HEK293T (cell line): ENCODE measurements at places on chromosomes 3 and 15.
A peak's percentile ranks its signal among the peaks of the same experiment; 100 is the strongest.

GRCh38 chr3:172394692-172395091 is 53.6 kb downstream of the GHSR start:
- DNase-seq = no peak

GRCh38 chr15:36428102-36428845 is 151.2 kb upstream of the CDIN1 start:
- DNase-seq = no peak

- no peak for DNase-seq
Observed at GRCh38 chr3:99565331-99565730, 73.1 kb upstream of the COL8A1 start.

DNA sequence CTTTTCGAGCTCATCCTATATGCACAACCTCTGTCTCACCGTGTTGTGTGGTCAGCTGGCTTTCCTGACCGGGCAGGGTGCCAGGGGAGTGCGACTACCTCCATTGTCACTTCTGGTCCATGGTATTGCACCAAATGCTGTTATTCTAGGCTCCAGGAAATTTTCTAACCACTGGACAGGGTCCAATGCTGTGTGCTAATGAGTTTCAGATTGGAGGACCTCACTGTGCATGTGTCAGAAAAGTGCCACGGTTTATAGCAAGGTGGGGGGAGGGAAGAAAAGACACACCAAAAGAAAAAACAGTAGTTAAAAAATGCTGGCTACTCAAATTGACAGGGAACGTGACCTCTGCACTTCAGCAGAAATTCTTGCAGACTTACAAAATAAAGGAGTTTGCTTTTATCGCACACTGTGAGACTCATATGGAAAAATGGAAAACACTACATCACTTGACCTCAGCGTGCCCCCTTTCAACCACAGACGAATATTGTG is 480.1 kb downstream of the FOXP1 start:
- DNase-seq = no peak

- no peak for DNase-seq
Observed at GRCh38 chr3:35224565-35225295, 414.6 kb upstream of the ARPP21 start.

DNA sequence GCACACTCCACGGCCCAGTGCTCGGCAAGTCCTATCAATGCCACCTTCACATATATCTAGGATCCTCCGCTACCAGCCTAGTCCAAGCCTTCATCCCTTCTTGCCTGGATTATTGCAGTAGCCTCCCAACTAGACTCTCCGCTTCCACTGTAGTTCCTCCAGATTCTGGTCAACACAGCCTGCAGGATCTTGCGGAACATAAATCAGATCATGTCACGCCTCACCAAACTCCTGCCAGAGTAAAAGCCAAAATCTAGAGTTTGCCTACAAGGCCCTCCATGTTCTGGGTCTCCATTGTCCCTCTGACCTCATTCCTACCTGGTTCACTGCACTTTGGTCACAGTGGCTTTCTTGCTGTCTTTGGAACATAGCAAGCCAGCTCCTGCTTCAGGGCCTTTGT is 3.6 kb downstream of the BDH1 start:
- DNase-seq = no peak

DNA sequence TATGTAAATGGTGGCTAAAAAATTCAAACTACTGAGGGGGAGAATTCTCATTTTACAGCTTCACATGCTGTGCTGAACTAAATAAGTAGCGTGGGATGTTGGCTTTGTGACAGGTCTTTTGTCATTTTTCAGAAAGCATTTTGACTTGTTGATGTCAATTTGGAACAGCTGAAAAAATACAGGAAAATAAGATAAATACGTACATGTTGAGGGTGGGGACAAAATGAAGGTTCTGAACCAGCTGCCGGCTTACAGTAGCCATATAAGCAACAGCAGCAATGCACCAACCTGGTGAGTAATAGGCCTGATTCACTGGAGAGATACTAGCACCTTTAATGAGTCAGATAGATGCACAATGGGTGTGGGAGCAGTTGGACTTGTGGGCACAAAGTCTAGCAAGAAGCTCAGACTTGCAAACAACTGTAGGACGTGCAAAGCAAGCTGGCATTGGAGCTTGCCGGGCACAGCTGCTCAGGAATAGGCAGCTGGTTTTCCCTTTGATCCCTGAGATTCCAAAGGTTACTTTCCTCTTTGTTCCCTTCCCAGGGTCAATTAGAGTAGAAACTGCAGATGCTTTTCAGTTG is 12.9 kb downstream of the B3GNT5 start:
- DNase-seq = no peak

DNA sequence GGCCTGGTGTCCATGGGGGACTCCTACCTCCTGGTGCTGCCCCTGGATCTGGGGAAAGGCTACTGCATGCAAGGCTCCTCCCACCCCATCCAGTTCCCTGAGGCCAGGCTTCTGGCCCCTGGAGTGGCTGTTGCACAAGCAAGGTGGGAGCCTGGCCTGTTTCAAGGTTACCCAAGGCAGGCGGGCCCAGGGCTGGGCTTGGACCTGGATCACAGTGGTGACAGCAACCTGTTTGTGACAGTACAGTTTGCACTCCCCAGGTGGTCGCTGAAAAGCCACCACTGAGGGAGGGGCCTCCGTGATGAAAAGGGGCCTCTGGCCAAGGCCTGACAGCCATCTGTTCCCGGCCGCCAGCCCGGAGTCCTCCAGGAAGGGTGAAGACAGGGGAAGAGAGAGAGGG is 14.4 kb upstream of the KY start:
- DNase-seq = no peak

DNA sequence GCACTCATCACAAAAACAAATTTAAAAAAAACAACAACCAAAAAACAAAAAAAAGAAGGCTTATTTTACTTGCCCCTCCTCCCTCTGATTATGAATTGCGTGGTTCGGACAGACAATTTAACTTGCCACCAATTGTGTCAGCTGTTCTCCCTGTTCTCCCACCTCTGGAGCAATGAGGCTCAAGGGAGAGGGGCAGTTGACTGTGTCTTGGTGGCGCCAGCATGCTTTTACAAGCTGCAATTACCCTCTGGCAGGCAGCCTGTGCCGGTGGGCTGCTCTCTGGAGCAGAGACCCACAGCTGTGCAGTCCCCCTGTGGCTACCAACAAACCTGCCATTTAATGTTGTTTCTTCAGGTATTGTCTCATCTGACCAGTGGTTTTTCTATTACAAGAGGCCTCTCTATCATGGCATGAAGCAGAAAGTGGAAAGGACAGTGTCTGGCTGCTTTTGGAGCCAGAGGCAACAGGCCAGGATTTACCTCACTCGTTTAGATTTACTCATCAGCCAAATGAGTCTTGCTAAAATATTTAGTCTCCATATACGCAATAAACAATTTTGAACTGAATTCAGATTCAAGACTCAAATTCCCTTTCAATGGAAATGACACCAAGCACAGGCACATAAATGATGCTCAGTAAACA is 192.0 kb upstream of the TPRG1 start:
- DNase-seq = no peak

GRCh38 chr3:125151916-125152315 is 60.6 kb downstream of the SLC12A8 start:
- no peak for DNase-seq

GRCh38 chr15:66959066-66959465 is 106.3 kb upstream of the SMAD3 start:
- no peak for DNase-seq

GRCh38 chr3:169286214-169286613 is 377.3 kb downstream of the MECOM start:
- DNase-seq = no peak

GRCh38 chr3:46284981-46285683 is 42.9 kb downstream of the CCR3 start:
- no peak for DNase-seq

DNA sequence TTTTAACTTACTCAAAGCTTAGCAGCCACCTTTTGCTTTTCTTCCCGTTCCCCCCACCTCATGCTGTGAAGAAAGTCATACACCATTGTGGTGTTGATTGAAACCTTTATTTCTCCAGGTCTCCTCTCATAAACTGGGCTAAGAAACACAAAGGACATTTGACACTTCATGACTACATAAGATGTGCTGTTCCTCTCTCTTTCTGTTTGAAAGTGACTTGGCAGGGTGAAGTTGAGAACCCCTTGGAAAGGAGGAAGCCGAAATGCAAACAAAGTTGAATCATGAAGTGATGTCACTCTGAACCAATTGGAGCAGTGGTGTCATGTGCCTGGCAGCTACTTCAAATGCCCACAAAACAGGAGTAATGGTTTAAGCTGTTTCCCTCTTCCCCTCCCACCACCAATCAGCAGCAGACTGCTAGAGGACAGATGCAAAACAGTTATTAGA is 174.7 kb downstream of the IGF1R start:
- DNase-seq = peak; percentile 55

- no peak for DNase-seq
Observed at GRCh38 chr3:151382671-151383070, 1.9 kb downstream of the P2RY12 start.

GRCh38 chr3:33883951-33884561 is 85.6 kb downstream of the PDCD6IP start:
- peak; percentile 55 for DNase-seq

- no peak for DNase-seq
Observed at GRCh38 chr3:12909710-12910109, 68.3 kb upstream of the RPL32 start.

DNA sequence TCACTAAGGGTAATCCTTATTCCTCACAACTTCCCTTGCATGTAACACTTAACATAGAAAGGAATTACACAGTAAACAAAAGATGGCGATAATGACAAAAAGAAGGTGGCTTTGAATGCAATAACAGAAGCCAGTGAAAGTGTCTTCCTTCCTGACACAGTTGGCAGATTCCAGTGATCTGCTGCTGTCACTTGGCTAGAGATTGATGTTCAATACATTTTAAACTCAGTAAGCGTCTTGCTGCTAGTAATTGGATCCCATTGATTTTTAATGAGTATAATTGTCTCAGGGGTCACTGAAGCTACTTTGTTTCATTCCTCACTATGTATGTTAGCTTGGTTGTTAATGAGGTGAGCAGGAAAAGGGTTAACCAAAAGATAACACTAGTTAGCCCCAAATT is 692.7 kb downstream of the NTRK3 start:
- DNase-seq = no peak

DNA sequence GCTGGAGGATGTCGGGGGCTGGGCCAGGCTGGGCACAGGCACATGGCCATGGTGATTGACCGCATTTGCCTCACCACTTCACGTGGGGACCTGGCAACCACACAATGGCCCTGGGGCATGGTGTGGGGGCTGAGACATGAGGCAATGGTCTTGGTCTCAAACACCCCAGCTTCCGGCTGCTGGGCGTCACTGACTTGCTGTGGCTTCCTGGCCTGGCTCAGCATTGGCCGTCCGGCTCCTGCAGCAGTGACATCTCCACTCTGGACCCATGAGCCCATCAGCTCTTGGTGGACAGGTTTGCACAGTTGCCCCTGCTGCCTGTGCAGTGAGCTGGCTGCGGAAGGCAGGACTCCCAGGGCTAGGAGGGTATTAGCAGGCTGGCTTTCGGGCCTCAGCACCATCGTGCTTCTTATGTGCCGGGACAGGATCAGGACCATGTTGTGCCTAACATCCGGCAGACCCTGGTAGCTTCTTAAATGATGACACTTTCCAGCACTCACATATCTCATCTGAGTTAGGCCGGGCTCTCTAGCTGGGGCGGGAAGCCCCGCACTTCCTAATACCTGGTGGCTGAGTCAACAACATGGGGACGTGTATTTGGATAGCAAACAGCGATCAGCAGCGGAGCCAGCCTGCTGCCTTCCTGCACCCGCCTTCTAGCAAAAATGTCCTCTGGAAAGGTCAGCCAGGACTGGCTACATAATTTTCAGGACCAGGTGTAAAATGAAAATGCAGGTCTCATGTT is 34.1 kb downstream of the ZNF710 start:
- no peak for DNase-seq

DNA sequence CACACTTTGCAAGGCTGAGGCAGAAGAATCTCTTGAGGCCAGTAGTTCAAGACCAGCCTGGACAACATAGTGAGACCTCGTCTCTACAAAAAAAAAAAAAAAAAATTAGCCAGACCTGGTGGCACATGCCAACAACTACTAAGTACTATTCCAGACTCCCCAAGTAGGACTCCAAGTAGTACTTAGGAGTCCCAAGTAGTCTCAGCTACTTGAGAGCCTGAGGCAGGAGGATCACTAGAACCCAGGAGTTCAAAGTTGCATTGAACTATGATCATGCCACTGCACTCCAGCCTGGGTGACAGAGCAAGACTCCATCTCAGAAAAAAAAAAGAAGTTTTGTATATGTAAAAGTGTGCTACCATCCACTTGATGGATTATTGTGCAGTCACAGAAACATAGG is 486.6 kb downstream of the SOX2 start:
- no peak for DNase-seq

DNA sequence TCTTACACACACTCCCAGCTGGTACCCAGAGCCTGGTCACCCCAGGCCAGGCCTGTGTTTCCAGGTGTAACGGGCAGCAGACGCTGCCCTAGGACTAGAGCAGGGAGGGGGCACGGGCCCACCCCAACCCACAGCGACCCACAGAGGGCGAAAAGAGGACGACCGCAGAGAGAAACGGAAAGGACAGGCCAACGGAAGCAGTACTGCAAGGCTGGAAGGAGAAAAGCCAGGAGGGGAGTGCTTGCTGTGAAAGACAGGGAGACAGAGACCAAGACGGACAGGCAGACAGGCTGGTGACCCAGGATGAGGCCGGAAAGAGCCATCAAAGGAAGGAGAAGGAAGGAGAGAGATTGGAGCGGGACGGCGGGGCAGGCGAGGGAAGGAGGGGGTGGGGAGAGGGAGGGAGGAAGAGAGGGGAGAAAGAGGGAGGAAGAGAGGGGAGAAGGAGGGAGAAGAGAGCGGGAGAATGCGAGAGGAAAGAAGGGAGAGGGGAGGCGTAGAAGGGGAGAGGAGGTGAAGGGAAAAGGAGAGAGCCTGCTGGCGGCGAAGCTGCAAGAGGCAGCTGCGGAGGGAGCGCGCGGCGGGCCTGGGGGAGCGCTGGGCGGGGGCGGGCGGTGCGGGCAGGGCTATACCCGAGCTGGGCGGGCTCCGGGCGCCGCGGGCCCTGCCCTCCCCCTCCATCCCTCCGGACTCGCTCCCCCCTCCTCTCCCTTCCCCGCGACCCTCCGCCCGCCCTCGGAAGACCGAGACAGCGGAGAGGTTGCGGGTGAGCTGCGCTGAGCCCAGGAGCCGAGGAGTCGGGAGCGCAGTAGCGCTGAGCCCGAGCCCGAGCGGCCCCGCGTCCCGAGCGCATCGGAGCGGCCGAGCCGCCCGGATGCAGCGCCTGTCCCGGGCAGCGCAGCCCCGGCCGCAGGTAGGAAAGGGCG is at the start of gene SLC6A1:
Gene SLC6A1 (plus strand): TSS at position 732 of the 926 bp plus-strand sequence. CDS start 24,464 bp downstream, outside the sequence.
- DNase-seq = peak; percentile 60

GRCh38 chr3:110900576-110900975 is 171.0 kb upstream of the NECTIN3 start:
- DNase-seq = no peak
